ENCODE measurements at places on chromosomes 12 and 14.

GRCh38 chr12:68176257-68176656, 16.7 kb upstream of the IFNG start:
- no peak for DNase-seq

DNA sequence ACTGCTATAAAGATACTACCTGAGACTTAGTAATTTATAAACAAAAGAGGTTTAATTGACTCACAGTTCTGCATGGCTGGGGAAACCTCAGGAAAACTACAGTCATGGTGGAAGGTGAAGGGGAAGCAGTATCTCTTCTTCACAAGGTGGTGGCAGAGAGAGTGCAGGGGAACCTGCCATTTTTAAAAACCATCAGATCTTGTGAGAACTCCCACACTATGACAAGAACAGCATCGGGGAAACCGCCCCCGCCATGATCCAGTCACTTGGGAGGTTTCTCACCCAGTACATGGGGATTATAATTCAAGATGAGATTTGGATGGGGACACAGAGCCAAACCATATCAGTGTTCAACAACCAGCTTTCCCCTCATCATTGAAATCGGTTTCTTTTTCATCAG, 49.9 kb downstream of the AEBP2 start:
- no peak for DNase-seq

GRCh38 chr12:64077922-64078321, 144.2 kb downstream of the KICS2 start:
- no peak for DNase-seq

DNA sequence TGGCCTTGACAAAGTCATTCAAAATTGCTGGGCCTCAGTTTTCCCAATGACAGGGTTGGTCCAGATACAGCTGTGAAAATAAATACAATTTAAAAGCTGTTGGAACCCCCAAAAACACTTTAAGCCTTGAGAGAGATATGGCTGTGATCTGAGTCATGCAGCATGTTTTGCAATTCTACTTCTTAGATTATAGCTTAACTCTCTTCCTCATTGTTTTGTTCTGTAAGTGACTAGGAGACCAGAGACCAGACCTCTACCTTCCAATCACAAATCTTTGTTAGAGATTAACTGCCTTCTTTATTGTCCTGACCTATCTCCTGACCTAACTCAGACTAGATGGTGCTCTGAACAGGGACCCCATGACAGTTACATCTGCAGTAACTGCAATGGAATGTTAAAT, 198.1 kb downstream of the STXBP6 start:
- DNase-seq, result no peak

DNA sequence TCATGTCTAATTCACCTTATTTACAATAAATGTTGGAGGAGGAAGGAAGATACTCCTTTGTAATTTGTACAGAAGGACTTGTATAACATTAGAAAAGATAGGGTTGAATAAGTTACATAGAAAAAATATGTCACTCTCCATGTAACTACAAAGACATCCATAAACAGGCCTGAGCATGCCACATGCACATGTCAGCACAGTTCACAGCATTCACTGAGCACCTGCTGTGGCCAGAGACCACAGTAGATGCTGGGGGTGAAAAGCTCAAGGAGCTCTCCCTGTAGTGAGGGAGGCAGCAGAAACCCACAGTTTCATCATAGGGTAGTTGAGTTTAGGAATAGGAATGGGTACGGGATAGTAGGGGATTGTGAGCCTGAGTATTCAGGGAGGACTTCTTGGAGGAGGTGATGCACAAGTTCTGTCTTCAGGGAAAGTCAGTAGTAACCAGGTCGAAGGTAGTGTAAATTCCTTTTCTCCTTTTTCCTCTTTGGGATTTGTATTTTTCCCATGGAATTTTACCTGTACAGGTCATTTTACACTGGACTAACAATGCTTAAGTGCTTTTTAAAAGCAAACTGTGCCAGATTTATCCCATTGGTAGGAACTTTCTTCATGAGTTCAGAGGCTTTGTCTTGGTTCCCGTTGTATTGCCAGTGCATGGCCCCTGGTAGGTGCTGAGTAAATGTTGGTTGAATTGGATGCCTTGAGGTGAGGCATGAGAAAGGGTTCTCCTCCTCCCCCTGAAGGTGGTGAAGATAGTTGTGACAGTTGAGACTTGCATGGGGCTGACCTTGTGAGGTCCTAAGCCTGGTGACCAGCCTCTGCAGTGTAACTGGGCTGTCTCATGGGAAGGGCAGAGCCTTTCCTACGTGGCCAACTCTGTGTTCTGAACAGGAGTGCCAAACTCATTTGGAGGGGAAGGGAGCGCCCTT, 20.2 kb downstream of the PRKCH start:
- DNase-seq, result no peak

GRCh38 chr14:100872259-100873095, 31.0 kb downstream of the RTL1 start:
- DNase-seq, result no peak

DNA sequence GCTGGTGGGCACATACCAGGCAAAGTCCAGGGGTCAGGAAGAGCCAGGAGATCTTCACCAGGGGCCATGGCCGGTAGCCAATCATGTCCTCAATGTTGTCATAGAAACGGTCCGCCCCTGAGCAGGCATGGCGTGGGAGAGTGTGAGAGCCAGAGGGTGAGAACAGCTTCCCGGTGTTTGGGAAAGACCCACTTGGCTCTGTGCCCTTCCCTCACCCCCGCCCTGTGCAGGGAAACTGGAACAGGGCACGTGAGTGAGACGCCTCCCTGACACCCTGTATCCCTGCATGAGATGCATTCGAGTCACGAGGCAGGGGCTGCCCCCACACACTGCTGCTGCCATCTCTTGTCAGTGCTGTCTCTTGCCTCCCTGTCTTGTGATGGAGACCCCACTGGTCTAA, 20.7 kb downstream of the SLC6A12 start:
- no peak for DNase-seq

DNA sequence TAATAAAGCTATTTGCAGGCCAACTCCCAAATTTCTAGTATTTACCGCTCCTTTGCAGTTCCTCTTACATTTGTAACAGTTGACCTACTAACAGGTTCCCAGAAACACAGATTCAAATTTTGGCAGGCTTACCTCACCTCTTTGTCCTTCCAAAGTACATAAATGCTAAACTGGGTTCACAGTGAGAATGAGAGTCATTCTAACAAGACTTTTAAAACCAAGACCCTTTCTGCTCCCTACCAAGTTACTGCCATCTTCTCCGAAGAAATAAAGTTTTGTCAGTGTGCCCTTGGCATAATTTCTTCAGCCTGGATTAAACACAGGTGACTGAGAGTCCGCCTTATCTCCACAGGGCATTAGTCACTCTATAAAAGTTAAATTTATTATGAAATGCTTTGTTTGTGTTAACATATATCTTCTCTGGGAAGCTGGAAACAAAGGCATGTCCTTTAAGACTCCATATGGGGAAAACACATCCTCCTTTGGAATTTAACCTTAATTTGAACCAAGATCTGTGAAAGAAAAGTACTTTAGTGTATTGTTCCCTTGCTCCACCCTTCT, 28.2 kb downstream of the FOXA1 start:
- no peak for DNase-seq

DNA sequence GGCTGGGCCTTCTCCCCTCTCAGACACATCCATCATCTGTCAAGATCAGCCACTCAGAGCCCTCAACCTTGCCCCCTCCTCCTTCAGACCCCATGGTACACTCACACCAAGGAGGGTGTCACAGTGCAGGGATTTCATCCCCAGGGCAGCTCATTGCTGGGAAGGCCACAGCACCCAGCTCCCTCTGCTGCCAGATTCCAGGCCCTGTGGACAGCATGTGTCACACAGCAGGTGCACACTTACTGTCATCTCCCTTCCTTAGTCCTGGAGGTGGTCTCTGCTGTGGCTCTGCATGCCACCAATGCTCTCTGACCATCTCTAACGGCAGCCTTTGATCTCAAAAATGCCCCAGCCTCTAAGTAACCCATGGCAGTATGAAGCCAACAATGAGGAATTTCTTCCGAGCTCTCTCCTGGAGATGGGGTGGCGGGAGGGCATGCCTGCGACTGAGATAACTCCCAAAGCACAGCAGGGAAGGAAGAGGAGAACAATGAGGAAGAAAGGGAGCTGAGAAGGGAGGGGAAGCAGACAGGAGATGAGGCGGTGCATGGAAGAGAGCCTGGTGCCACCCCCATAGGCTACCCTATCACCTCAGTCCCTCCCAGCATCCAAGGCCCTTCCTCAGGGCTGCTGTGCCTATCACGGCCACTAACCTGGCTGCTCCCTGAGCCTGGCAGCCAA, 101.0 kb downstream of the SINHCAF start:
- no peak for DNase-seq

Measured in NCI-H446 (cell line).